Activated CD8-positive, alpha-beta memory T cell treated with anti-CD3 and anti-CD28 coated beads for 1 hour (primary cell): ENCODE measurements at places on chromosomes 5 and 9.

- no peak for DNase-seq
These were observed 3.0 kb downstream of the S100Z start for GRCh38 chr5:76852772-76853171.

GRCh38 chr5:142038735-142039134, 25.9 kb upstream of the GNPDA1 start:
- DNase-seq, result no peak

GRCh38 chr5:76081811-76082771, 1.1 kb upstream of the SV2C start:
- DNase-seq, result no peak

DNA sequence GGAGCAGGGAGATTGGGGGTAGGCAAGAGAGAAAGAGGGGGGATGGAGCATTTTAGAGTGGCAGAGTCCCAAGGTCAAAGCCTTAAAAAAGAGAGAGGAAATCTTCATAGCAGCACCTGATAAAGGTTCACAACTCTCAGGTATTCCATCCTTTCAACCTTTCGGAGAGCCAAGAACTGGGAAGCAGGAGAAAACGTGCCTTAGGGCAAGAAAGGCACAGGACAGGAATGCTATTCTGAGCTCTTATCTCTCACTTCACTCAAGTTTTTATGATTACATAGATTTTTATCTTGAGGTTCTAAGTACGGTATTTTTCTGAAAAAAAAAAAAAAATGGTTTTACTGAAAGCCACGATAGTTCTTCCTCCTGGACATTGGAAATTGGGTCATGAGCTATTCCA, 34.5 kb upstream of the SMAD5 start:
- DNase-seq, result no peak

GRCh38 chr9:101005246-101005645, 23.3 kb upstream of the PLPPR1 start:
- no peak for DNase-seq

DNA sequence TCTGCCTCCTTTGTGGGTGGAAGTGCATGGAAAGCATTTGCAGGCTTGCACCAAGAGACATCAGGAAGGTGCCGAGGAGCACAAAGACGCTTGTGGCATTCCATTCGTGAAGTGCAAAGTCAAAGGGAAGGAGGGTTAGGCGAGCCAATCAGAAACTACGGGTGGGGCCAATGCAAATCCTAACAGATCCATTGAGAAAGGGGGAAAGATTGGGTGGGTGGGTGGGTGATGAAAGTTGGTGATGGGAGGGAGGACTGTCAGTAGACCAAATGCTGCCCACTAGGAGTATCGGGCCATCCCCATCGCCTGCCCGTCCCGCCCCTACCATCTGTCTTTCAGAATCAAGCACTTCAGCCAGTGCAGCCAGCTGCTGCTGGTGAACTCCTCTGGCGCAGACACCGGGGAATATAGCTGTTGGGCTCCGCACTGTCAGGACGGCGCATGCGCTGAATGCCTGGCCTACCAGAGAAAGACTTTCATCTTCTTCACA, 17.1 kb upstream of the ANXA6 start:
- no peak for DNase-seq

DNA sequence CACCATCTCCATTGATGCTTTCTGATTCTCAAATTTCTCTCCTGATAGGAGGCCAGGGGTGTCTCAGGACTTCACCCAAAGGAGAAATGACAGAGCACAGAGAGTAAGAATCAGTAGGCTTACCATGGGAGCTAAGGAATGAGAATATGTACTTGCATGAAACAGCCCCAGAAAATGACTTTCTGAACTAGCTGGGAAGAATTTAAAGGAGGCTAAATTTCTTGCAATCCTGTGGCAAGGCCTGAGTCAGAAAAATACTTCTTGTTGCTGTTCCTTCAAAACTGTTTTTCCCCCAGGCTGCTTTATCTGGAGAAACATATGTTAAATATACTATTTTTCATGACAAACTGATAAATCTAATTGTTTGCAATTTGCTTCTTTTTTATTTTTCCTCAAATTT, 53.4 kb upstream of the FBXL7 start:
- DNase-seq, result no peak

GRCh38 chr5:167937635-167937998, 353.8 kb upstream of the WWC1 start:
- DNase-seq, result no peak

GRCh38 chr9:114034661-114035062, 43.4 kb downstream of the AMBP start:
- DNase-seq, result no peak

DNA sequence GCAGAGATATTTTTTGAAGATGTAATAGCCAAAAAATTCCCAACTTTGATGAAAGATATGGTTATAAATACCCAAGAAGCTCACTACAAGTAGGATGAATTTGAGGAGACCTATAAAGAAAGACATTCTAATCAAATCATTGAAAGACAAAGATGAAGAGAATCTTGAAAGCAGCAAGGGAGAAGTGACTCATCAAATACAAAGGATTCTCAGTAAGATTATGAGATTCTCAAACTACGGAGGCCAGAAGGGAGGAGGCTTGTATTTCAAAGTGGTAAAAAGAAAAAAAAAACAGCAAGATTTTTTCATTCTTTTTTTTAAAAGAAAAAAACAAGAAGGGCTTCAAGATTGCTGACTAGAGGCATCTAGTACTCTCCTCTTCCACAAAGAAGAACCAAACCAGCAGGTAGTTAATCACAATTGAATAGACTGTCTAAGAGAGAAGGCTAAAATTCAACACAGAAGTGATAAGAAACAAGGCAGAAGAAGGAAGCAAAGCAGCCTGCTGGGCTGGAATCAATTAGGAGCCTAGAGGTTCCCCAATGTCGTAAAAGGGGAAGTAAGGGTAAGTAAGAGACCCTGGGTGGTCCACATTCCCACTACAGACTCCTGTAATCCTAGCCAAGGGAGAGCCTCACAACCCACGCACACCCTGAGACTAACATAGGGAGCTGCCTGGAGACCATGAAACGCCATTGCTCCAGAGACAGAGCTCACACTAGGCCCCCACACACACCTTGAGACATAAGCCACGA, 59.1 kb upstream of the NIPAL4 start:
- no peak for DNase-seq

- DNase-seq, result no peak
These were observed 136.4 kb downstream of the SLF1 start for GRCh38 chr5:94754824-94755223.

DNA sequence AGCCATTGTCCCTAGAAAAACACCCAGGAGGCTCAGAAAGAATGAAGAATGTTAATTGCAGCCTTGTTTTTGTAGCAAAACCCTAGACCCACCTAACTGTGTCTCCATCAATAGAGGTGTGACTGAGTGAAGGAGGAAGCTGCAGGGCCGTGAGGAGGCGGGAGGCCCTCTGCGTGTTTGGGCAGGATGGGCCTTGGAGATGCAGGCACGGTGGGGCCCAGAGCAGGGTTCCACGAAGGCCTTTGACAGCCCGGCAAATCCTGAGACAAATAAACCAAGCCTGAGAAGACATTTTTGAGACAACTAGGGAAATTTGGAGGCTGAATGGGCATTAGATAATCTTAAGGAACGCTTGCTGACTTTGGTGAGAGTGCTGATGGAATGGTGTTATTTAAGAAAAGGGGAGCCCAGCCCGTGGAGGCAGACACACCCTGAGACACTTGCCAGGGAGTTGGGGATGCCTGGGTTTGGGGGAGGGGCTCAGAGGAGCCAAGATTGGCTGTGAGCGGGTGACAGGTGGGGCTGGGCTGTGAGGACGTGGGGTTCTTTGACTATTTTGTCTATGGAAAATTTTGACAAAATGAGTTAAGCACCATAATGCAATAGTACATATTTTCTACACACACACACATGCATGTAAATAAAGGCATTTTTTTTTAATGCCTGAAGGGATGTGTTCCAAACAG, 48.8 kb downstream of the BARX1 start:
- DNase-seq, result no peak

DNA sequence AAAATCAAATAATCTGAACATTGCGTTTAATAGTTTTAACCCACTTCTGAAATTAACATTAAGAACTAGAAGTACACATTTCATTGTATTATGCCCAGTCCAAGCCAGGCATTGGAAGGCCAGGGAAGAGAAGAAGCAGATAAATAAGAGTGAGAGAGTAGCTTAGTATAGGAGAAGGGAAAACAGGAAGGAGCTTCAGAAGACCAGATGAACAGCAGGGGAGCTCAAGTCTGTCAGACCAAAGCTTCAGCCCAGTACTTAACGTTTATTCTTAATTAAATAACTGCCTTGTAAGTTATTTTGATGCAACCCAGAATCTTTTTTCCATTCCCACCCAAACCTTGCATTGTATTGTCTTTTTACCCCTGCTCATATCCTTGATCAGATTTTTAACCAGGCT, 11.5 kb upstream of the FAM120AOS start:
- DNase-seq, result no peak

DNA sequence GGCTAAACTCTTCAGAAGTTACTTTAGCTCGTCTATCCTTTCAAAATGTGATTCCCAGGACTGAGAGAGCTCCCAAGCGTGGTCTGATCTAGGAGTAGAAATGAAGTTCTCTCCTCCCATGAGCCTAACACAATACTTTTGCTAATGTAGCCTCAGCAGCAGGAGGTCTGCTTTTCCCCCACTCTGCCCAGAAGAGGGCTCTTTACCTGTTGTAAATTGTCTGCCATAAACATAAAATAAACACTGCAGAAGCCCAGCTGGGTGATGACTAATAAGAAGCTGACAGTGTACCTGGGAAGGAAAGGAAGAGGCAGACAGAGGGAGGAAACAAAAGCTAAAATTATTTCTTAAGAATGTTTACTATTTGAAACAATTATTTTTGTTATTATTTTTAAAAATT, 15.4 kb downstream of the SLC36A3 start:
- DNase-seq, result no peak

GRCh38 chr9:35811381-35812024, 559 bp downstream of the SPAG8 start:
- no peak for DNase-seq

- DNase-seq, result no peak
These were observed 19.4 kb downstream of the SPACA9 start for GRCh38 chr9:132898051-132898450.

GRCh38 chr5:171724468-171725204, 61.0 kb upstream of the SMIM23 start:
- no peak for DNase-seq

DNA sequence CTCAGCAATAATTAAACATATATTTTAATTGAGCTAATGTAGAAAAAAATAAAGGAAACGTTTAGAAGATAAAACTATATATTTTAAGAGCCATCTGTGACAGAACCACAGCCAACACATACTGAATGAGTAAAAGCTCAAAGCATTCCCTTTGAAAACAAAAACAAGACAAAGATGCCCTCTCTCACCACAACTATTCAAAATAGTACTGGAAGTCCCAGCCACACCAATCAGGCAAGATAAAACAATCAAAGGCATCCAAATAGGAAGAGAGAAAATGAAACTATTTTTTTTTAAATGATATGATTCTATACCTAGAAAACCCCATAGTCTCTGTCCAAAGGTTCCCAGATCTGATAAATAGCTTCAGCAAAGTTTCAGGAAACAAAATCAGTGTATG, 262.0 kb downstream of the HTR1A start:
- no peak for DNase-seq

DNA sequence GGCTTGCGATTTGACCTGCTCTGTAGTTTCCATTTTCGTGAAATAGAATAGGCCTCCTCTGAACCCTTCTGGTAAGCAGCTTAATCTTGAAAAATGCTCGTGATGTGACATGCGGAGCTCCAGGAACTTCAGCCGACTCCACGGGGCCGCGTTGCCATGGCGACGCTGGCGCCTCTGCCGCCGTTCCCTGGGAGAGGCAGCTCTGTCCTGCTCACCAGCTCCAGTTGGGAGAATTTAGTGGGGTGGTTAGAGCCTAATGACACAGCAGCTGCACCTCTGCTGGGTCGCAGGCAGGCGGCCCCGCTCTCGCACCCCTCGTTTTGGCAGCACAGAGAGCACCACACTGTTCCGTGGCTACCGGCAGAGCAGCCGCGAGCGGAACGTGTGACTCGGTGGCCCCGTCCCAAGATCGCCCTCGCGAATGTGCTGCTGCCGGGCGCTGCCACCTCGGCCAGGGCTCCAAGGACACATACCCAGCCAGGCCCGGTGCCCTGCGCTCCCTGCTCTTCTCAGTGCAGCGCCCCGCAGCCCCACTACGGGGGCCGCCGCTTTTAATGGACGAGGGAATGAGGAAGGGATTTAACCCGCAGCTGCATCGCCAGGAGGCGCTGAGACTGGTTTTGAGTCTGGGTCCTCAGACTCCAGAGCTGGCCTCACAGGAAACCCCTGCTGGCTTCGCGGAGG, 131.2 kb upstream of the LMX1B start:
- no peak for DNase-seq

GRCh38 chr9:123929870-123930831, at the start of gene DENND1A:
Gene DENND1A, minus strand, starts transcription at chr9:123930126. Its CDS starts 221 bp downstream, at chr9:123929905.
- peak; percentile 57 for DNase-seq

DNA sequence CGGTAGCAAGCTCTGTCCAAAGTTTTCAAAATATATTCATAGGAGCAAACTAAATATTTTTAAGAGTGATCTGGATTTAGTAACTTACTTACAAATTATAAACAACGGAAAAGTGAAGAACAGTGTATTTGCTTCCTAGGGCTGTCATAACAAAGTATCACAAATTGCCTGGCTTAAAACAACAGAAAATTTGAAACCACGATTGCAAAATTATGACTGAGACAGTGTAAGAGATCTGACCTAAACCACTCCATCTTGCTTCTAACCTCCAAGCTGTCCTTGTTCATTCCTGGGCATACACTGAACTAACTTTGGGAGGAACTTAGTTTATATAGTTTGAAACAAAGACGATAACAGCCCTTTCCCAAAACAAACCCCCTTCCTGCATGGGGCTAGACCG, 202.0 kb upstream of the CDH6 start:
- no peak for DNase-seq

DNA sequence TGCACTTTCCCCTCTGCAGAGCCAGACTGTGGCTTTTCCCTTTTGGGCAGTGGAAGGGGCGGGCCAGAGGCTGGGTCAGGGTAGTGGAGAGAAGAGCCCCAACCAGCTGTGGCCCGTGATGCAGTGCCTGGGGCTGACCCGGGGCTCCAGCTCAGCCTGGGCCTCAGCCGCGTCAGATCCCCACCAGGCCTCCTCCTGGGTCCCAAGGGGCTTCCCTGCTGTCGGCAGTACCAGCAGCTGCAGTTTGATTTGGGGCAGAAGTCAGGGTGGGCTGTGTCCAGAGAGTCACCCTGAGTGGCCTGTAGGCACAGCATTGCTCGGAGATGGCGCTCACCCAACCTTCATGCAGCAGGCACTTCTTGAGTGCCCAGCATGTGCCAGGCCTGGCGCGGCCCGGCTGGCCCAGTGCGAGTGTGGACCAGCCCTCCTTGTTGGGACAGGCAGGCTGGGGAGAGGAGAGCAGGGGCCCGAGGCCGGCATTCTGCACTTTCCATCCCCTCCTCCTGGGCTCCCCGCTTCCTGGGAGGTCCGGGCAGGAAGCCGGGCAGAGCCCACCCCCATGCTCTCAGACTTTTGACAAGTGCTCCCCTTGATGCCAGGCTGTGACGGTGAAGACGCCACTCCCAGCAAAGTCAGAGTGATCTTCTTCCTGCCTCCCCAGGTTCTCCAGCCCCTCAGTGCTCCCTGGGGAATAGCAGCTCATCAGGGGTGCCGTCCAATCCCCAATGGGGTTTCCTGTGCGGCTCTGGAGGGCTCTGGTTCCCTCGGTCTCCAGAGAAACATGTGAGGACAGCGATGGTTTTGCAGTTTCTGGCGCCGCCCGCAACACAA, 88.3 kb upstream of the COL5A1 start:
- DNase-seq, result no peak

GRCh38 chr9:89926691-89927220, 321.9 kb downstream of the GADD45G start:
- DNase-seq, result no peak

GRCh38 chr5:67732471-67732870, 483.1 kb upstream of the PIK3R1 start:
- DNase-seq, result no peak
